ENCODE measurements at places on chromosomes 3 and 15. TPM values are rescaled to one million over a fixed set of nuclear protein-coding genes. Genes with fewer than 3 reads are reported as not detected.

Gene ZNF502
- total RNA-seq = 1.6 TPM

Gene DAPK2
- 2.2 TPM for total RNA-seq

Gene LEKR1
- 9.4 TPM for total RNA-seq

Gene CACNA2D3
- total RNA-seq = 2.0 TPM

Gene ATP13A4
- total RNA-seq = 1.2 TPM

Gene SLC25A36
- 227 TPM for total RNA-seq

Gene CAMP
- not detected for total RNA-seq

Gene SUMF1
- total RNA-seq = 31.7 TPM

Gene ZNF80
- total RNA-seq = 1.2 TPM

Gene IL5RA
- total RNA-seq = 4.4 TPM

Gene TRIM42
- total RNA-seq = not detected

Gene AEN
- total RNA-seq = 38.9 TPM

Gene CAPN3
- total RNA-seq = 4.1 TPM

Gene OCA2
- 0.10 TPM for total RNA-seq

Gene NR2E3
- not detected for total RNA-seq
